Effector CD4-positive, alpha-beta T cell (primary cell): ENCODE measurements at places on chromosomes 11 and 22.

DNA sequence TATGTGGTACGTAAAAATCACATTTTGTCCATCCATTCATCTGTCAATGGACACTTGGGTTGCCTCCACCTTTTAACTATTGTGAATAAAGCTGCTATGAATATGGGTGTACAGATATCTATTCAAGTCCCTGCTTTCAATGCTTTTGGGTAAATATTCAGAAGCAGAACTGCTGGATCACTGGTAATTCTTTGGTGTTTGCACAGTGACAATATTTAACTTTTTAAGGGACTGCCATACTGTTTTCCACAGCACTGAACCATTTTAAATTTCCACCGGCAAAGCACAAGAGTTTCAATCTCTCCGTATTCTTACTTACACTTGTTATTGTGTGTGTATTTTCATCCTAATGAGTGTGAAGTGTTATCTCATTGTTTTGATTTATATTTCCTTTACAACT lies 79.4 kb downstream of the RBFOX2 start:
- no peak for DNase-seq

GRCh38 chr11:82858556-82859091 lies 41.6 kb downstream of the PRCP start:
- DNase-seq = no peak

GRCh38 chr11:11463405-11463804 lies 110.4 kb upstream of the CSNK2A3 start:
- no peak for DNase-seq

GRCh38 chr22:41535244-41535643 lies 9.0 kb downstream of the POLR3H start:
- DNase-seq = no peak

- no peak for DNase-seq
Observed at GRCh38 chr22:20117633-20118299, 740 bp upstream of the TRMT2A start.

DNA sequence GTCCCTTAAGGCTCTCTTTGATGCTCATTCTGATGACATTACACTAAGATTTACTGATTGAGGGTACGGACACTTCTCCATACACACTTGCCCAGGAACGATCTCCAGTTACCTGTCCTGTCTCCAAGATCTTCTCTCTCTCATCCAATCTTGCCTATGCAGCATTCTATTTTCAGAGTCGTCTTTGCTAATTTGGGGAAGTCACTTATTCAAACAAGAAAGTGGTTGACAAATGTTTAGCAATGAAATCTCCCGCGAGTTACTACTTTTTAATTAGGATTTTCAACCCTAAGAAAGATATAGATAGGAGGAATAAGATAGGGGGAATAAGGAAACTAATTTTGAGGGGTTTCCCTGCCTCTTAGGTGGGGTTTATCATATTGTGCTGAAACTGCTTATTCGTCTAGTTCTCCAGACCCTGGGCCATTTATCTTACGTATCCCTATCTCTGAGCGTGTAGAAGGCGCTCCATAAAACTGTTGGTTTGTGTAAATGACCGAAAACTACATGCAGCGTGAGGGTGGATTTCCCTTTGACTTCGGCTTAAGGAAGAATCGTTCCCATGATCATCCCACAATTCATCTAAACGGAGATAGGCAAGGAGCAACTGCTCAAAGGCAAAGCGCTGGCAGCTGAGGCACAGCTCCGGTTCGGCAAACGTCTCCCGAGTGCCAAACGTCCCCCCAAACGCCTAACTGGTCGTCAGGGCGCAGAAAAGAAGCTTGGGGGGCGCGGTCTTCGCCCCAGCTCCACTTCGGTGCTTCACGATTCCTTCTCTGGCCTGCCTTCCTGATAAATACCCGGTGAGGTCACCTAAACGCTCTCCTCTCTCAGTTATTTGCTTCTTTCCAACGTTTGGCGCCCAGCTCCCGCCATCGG lies 804 bp downstream of the APIP start:
- no peak for DNase-seq

- no peak for DNase-seq
Observed at GRCh38 chr11:1486054-1486825, at the start of gene MOB2. MOB2 (minus strand) TSS chr11:1486779; CDS start chr11:1486556, 223 bp downstream.

DNA sequence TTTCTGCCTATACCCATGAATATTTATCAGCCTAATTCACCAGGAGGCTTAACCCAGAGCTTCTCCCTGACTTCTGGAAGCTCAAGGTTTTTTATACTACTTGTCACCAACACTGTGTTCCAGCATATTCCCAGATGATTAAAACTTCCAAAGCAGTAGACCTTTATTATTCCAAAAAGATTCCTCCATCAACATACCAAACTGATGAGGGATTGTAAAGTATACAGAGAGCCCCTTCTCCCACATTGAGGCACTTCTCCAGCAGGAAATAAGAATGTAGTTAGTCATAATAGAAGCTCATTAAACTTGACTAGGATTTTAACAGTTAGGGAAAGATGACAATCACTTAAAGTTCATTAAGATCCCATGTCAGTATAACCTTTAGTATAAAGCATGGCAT lies 51.4 kb upstream of the CEP126 start:
- DNase-seq = no peak

DNA sequence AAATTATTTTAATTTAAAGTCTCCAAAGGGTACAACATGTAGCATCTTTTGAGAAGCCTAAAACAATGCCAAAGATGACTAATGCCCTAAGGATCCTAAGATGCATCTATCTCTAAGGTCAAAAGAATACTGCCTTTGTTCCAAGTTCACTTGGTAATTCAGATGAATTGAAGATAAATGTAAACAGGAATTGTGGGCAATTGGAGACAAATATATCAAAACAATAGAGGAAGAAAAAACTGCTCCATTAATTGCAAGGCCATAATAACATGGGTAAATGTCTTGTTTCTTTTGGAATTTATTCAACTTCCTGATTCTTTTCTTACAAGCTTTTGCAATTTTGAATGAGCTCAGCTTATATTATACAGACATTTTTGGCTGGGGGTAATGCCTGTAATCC lies 338.6 kb downstream of the TTC28 start:
- DNase-seq = no peak

- DNase-seq = no peak
Observed at GRCh38 chr11:78298291-78298771, 109.6 kb downstream of the USP35 start.

DNA sequence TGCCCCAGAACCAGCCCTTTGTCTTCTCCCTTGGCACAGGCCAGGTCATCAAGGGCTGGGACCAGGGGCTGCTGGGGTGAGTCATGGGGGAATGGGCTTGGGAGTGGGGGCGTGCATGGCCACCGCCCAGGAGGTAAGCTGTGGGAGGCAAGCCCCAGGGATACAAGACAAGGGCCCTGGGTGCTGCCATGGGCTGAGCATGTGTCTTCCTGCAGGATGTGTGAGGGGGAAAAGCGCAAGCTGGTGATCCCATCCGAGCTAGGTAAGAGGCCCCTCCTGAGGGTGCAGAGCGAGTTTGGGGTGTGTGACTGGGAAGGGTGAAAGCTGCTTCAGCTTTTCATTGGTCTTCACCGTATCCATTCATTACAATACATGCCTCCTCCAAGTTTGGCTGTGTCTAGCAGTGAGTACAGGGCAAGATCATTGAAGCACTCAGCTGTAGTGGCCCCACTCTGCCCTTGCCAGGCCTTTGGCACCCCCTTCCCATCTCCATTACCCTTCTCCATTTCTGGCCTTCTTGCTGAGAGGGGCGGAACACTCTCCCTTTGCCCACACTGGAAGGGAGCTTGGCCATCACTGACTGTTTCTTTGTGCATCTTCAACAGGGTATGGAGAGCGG lies 2.5 kb downstream of the FKBP2 start:
- no peak for DNase-seq

DNA sequence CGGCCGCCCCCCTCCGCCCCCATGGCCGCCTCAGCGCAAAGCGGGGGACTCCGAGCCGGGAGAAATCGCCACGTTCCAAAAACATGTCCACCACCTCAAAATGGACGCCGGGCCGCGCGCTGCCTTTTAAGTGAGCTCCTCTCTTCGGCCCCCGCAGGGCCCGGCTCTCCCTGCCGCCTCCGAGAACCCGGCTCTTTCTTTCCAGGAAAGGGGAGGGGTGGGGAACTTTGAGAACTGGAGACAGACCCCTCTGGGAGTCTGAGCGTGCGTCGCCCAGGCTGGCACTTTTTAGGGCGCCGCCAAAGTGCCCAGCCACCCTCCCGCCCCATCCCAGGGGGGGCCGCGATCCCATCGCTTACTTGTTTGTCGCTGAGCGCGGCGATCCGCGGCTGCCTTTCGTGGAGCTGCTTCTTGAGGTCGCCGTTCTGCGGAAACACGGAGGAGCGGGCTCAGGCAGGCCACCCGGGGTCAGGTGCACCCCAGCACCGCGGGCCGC lies 1.6 kb downstream of the PHF21B start:
- no peak for DNase-seq

DNA sequence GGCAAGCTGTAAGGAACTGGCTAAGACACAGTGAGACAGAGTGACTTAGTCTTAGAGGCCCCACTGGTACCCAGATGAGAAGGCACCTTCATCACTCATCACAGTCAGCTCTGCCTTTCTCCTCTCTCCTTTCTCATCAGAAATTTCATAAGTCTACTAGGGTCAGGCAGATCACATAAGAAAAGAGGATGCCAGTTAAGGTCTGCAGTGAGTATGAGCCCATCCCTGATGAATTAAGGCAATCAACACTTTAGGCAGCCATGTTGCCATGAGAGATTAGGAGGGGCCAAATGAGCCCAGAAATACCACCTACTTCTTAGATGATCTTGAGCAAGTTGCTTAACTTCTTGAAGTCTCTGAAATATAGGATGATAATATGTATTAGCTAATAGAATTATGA lies 11.9 kb upstream of the HBE1 start:
- no peak for DNase-seq

DNA sequence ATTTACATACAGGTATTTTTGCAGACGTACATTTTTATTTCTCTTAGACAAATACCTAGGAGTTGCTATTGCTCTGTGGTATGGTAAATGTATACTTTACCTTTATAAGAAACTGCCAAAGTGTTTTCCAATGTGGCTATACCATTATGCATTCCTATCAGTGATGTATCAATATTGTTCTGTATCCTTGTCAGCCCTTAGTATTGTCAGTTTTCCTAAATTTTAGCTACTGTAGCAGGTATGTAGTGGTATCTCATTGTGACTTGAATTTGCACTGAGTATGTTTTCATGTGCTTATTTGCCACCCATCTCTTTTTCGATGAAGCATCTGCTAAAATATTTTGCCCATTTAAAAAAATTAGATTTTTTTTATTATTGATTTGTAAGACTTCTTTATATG lies 37.0 kb downstream of the CLPB start:
- DNase-seq = no peak

GRCh38 chr11:29208117-29208516 lies 808.7 kb downstream of the KCNA4 start:
- no peak for DNase-seq

GRCh38 chr11:40338739-40339138 lies 1120.7 kb downstream of the LRRC4C start:
- no peak for DNase-seq

DNA sequence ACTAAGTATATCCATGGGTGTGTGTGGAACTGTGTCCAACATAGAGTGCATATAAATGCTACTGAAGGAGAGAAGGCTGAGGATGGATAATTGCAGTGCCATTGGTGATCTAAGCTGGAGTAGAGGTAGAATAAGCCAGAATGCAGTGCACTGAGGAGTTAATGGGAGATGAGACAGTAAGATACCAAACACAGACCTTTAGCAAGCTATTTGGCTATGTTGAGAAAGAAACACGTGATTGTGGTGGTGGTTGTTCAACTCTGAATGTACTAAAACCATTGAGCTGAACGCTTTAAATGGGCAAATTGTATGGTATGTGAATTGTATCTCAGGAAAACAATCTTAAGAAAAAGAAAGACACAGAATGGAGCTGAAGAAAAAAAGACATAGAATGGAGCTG lies 22.8 kb downstream of the JAML start:
- no peak for DNase-seq

DNA sequence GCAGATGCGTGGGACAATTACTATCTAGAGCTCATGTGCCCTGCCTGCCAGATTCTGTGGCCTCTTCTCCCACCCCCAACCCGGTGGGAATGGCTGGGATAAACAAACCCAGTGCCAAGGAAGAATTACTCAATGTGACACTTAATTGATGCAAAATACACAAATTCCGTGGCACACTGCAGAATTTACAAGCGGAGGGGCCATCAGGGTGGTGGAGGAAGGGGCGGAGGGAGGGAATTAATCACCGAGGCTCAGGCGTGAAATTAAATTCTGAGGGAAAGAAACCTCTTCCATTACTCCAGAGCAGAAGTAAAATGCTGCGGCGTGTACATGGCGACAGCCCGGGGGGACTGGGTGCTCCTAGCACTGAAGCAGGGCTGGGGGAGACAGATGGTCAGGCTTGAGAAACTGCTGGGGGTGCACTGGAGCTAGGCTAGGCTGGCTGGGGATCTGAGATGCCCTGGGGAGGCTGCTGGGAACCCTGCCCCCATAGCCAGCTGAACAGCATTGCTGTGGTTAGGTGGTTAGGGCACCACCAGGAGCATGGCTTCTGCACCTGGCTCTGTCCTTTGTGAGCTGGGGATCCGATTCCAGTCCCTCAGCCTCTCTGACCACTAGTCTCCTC lies 200.6 kb downstream of the CEP164 start:
- no peak for DNase-seq

DNA sequence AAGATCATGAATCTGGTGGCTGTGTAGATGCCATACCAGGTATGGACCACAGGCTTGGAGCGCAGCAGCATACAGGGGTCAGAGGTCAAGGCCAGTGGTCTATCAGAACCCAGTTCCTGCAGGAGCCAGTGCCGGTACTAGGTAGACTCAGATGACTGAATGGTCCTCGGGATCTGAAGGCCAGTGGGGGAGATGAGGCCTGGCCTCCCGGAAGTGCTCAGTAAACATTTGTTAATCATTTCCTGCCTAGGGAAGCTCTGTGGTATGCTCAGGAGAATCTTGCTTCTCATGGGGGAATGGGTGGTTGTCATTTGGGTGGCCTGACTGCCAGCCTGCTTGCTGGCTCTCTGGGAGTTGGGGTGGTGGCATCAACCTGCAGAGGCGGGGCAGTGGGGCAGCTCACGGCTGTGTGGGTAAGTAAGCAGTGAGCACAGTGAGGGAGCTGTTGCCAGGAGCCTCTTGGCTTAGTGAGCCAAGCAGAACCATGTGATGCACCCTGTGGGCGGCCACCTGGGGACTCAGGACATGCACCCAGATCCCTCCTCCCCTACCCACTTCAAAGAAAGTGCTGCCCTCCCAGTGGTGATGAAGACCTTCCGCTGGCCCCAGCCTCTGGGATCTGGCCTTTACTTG lies 33.0 kb downstream of the PTPRJ start:
- peak; percentile 37 for DNase-seq

GRCh38 chr11:1401656-1402221 lies 12.0 kb downstream of the BRSK2 start:
- peak; percentile 27 for DNase-seq
